MCF 10A (cell line): ENCODE measurements at places on chromosomes 16 and 17. TPM values are rescaled to one million over a fixed set of nuclear protein-coding genes. Genes with fewer than 3 reads are reported as not detected.
A peak's percentile ranks its signal among the peaks of the same experiment; 100 is the strongest.

Gene SCNN1B
- total RNA-seq, result 9.5 and 12.5 TPM in 2 replicates

Gene MT1A
- total RNA-seq, result not detected in 2 replicates

Gene LPO
- total RNA-seq, result not detected in 2 replicates

Gene GRB7
- 7.3 and 10.3 TPM in 2 replicates for total RNA-seq

Gene PLXDC1
- 0.22 and 0.61 TPM in 2 replicates for total RNA-seq

Gene C16orf89
- not detected in 2 replicates for total RNA-seq

Gene COG1
- total RNA-seq, result 37.0 and 42.8 TPM in 2 replicates

Gene MT1H
- total RNA-seq, result not detected in 2 replicates

Gene TERB1
- 0.26 and 0.69 TPM in 2 replicates for total RNA-seq

Gene CCL4
- total RNA-seq, result not detected in 2 replicates

Gene HOXB1
- total RNA-seq, result not detected in 2 replicates

Gene CSHL1
- not detected in 2 replicates for total RNA-seq

DNA sequence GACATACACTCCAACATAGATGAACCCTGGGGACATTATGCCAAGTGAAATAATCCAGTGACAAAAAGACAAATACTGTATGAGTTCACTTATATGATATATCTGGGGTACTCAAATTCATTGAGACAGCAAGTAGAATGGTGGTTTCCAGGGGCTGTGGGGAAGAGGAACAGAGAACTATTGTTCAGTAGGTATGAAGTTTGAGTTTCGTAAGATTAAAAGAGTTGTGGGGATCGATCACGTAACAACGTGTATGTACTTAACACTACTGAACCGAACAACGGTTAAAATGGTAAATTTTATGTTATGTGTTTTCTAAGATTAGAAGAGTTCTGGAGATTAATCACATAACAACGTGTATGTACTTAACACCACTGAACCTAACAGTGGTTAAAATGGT, 100.8 kb downstream of the HS3ST3A1 start:
- no peak for DNase-seq

- DNase-seq, result peak; percentile 22
Observed at GRCh38 chr16:8867932-8868415, 832 bp downstream of the CARHSP1 start.

- DNase-seq, result no peak
Observed at GRCh38 chr17:60049936-60050335, 28.8 kb downstream of the HEATR6 start.

- peak; percentile 30 for DNase-seq
Observed at GRCh38 chr16:13873835-13874438, 46.0 kb upstream of the ERCC4 start.

- DNase-seq, result no peak
Observed at GRCh38 chr16:59701963-59702930, 968.1 kb upstream of the GOT2 start.

DNA sequence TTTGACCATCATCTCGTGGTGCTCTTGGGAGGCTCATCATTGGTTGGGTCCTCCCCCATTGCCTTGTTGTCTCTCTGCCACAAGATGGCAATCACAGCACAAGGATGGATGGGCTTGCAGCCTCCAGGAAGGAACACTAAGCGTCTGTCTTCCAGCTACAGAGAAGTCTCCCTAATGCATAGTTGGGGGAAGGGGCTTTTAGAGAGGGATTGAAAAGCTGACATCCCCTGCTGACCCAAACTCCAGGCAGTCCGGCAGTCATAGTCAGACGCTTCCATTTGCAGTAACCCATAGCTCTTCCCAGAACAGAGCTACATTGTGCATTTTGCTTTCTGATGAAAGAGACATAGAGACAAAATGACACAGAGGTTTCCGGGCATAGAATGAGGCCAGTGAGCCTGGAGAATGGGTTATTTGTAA, 111.4 kb downstream of the UTP18 start:
- DNase-seq, result peak; percentile 77

DNA sequence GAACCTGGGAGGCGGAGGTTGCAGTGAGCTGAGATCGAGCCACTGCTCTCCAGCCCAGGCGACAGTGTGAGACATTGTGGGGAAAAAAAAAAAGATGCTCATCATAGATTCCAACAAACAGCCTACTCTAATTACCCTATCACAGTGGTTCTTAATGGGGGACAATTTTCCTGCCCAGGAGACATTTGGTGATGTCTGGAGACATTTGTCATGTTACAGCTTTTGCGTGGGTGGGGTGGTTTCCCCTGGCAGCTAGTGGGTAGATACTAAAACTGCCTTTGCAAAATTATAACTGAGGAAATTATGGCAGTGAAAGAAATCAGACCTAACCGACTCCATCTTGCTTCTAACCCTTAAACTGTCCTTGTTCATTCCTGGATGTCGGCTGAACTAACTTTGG, 92.5 kb upstream of the RBL2 start:
- DNase-seq, result no peak

- DNase-seq, result no peak
Observed at GRCh38 chr16:76176153-76176552, 101.0 kb upstream of the CNTNAP4 start.

- DNase-seq, result no peak
Observed at GRCh38 chr16:89845417-89845816, 17.1 kb downstream of the SPIRE2 start.

DNA sequence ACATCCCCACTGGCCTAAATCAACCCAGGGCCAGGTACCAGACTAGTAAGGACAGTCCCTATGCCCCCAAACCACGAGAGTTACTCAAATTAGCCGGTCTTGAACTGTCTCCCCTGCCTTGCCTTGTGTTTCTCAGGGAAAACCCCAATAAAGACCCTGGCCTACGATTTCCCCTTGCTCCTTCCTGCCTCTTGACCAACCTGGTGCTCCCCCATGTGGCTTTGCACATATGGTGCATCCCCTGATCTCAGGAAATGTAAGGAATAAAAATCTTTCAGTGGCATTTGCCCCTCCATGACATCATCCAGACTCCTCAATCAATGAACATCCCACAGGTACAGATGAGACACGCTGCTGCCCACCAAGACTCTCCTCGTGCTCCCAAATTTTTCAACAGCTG, 87.9 kb downstream of the ZNF18 start:
- DNase-seq, result no peak

- peak; percentile 69 for DNase-seq
Observed at GRCh38 chr17:51435641-51436091, 175.3 kb downstream of the UTP18 start.

DNA sequence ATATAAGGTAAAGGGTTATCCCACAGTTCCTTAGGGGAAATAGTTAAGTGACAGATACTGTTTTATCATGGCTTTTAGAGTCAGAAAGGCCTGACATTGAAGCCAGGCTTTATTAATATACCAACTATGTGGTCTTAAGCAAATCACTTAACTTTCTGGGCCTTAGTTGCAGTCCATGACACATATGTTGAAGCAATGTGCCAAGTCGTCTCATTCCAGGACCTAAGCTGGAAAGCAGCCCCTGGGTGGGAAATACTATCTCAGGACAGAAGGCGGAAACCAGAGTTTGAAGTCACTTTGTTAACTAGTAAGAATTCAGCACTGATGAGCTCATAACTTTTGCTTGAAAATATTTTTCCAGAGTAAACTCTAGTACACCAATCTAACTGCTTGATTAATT, 80.0 kb downstream of the USP32 start:
- DNase-seq, result no peak

- peak; percentile 51 for DNase-seq
Observed at GRCh38 chr17:59427425-59427921, 96.0 kb downstream of the YPEL2 start.

DNA sequence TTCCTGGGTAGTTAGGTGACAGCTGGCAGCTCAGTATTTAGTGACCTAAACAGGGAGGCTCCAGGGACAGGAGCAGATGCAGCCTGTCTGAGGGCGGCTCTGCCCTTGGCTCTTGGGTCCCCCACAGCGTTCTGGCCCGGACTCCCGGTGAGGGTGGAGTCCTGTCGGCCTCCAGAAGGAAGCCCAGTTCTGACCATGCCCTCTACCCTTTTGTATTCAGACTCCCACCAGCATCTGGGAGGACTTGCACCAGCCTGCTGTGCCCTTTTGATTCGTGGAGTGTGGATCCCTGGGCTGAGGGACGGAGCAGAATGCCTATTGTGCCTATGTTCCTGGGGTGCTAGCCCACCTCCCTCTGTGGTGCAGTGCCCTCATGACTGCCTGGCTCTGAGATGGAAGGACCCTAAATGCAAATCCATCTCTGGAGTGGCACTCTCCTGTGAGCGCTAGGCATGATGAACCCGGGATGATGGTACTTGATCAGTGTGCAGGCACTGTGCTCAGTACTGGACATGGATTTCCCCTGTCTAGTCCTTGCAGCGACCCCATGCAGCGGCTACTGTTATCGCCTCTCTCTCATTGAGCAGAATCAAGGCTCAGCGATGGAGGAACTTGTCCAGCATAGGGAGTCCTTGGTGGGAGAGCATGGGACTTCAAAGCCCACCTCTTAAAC, 123.1 kb downstream of the SNX29 start:
- DNase-seq, result no peak

DNA sequence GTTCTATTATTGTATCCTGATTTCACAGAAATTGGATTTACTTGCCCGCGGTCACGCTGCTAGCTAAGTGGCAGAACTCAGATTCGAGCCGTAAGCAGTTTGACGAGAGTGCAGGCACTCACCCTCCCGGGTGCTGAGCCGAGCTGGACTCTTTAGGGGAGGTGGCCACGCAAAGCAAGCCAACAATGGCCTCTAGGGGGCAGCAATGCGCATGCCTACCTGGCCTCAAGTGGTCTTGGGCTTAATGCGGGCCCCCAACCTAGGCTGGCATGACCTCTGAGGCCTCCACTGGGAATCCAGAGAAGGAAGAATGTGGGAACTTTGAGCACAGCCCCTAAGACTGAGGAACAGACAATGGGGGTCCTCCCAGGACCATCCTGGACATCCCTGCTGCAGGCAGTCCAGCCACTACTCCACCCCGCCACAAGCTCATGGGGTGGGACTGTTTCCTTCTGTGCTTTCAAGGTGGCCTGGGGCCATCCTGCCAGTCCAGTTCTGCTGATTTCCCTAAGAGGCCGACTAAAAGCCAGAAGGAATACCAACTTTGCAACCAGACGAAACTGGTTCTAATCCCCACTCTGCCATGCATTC, 276.5 kb downstream of the XYLT1 start:
- no peak for DNase-seq

GRCh38 chr17:9499041-9499440, 76.6 kb downstream of the STX8 start:
- no peak for DNase-seq

- peak; percentile 13 for DNase-seq
Observed at GRCh38 chr17:66841328-66841727, 6.4 kb downstream of the CACNG5 start.

GRCh38 chr16:1839554-1839953, 12.5 kb downstream of the FAHD1 start:
- no peak for DNase-seq

- no peak for DNase-seq
Observed at GRCh38 chr16:995087-995486, 13.5 kb downstream of the SOX8 start.

- no peak for DNase-seq
Observed at GRCh38 chr16:31474173-31474714, 2.3 kb downstream of the TGFB1I1 start.

GRCh38 chr17:57508671-57509070, 236.4 kb downstream of the CCDC182 start:
- DNase-seq, result no peak

DNA sequence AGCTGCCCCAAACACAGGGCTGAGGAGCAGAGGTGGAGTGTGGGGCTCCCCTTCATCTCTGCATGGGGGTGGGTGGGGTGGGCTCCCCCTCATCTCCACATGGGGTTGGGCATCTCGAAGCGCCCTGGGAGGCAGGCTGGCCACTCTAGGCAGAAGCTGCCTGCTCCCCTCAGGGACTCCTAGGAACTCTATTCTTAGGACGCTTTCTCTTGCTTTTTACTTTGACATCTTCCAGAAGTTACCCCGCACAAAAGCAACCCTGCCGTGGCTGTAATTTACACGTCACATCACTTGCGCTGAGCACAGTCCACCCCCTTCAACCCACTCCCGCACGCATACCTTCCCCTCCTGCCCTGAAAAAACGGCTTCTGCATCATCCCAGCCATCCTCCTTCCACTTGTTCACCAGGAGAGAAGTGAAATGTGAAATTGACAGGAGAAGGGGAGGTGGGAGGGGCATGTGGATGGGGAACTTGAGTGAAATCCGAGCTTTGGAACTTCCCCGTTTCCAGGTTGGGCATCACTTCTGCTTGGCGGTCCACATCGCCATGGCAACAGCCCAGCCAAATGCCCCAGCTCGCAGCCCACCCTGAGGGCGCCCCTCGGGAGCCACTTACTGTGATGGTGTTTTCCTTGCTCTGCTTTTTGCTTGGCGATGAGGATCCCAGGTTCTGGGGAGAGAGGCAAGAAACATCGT, 53.7 kb upstream of the RCVRN start:
- DNase-seq, result no peak

GRCh38 chr17:31060791-31061550, 33.8 kb upstream of the NF1 start:
- no peak for DNase-seq

- DNase-seq, result peak; percentile 99
Observed at GRCh38 chr17:49788478-49789242, at the start of gene KAT7. TSS of gene KAT7 (plus strand) at chr17:49788681. CDS start at chr17:49788835, 154 bp downstream.

DNA sequence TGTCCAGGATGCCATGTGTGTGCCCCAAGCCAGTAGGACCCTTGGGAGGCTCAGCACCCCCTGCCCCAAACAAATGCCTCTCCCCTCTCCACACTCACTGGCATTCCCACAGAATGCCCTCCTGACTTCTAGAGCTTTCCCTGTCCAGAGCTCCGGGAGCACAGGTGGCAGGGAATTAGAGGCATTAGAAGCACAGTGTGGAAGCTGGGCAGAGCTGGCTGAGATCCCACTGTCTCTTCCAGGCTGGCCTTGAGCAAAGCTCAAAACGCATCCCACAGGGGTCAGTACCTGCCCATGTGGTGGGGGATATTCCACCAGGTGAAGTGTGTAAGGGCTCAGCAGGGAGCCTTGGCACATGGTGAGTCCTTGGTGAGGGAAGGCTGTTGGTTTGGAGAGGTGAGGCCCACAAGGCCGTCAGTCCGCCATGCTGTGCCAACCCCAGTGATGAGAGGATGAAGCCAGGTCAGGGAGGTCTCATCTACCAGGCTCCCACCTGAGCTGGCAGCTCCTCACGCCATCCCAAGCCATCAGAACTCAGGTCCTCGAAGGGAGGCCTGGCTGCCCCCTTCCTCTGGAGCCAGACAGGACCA, 18.1 kb downstream of the ENDOV start:
- DNase-seq, result no peak

GRCh38 chr17:59641799-59642484, 22.2 kb downstream of the CLTC start:
- DNase-seq, result no peak
